ENCODE measurements at places on chromosomes 3 and 15.

- no peaks in the 10 kb centered on the region for H3K4me1 ChIP-seq
- no peak for DNase-seq
- no peak overlapping the region for H3K27ac ChIP-seq
- H3K4me3 ChIP-seq = no peak overlapping the region
- no peaks in the 10 kb centered on the region for H3K27me3 ChIP-seq
- no peaks in the 10 kb centered on the region for H3K36me3 ChIP-seq
Observed at GRCh38 chr3:170508839-170509238, 77.0 kb downstream of the SLC7A14 start.

DNA sequence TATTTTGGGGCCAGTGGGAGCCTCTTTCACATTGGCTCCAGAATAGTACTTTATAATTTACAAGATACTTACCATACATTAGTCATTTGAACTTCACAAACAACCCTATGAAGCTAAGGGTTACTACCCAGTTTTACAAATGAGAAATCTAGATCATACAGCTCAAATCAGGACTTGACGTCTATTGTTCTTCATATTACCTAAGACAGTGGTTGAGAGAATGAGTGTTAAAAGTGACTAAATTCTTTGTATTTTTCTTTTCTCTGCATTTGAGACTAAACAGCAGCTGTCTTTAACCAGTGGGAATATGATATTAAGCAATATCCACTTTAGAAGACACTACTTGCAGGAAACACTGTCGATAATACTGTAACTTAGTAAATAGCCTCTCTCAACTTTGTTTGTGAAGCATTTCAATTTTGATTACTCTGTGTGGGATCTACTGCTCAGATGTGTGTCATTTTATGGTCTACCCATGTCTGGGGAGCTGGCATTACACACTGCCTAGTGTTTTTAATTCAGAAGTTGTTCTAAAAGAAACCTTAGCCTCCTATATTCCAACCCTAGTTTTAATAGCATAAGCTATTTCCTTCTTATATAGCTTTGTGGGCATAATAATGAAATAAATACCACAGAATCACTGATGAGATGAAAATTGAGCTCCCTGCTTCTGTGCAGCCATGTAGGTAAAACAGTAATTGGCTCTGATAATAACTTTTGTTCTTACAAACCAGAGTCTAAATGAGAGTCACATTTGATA is 45.9 kb downstream of the IQCH start:
- no peak overlapping the region for H3K4me3 ChIP-seq
- H3K36me3 ChIP-seq = no peaks in the 10 kb centered on the region
- no peak for DNase-seq
- no peak overlapping the region for H3K27ac ChIP-seq
- no peaks in the 10 kb centered on the region for H3K4me1 ChIP-seq

DNA sequence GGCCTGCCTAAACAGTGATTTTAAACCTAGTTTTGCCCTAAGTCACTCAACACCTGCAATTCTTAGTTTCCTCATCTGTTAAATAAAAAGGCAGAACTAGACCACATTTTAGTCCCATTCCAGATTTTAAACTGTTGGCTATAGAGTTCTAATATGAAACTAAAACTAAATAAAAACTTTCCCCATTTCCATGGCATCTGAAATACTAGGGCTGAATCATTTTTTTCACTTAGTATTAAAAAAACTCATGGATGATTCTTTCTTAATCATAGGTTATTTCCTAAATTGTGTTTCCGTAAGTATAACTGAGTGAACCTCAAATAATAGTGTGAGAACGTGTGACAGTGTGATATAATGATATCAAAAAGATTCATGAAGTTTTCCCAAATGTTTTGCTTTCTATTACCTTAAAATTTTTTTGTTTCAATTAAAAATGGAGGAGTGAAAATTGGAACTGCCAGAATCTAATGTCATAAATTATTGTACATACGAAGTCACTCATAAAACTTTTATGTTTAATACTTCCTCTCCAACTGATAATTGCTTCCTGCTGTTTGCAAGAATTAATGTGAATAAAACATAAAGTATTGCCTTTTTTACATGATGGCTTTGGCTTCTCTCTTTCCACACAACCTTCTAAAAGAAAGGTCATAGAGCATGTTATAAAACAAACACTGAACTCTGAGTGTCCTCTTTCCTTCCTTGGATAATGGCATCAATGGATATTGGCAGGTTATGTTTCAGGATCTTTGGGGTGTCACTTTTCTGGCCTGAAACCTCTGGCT is 315.1 kb upstream of the MME start:
- no peak overlapping the region for H3K27ac ChIP-seq
- no peak overlapping the region for H3K4me3 ChIP-seq
- no peaks in the 10 kb centered on the region for H3K36me3 ChIP-seq

GRCh38 chr3:136802481-136802996 is 16.4 kb upstream of the SLC35G2 start:
- H3K4me3 ChIP-seq = no peak overlapping the region
- H3K27me3 ChIP-seq = no peaks in the 10 kb centered on the region
- no peaks in the 10 kb centered on the region for H3K36me3 ChIP-seq
- H3K4me1 ChIP-seq = no peaks in the 10 kb centered on the region
- no peak for DNase-seq

DNA sequence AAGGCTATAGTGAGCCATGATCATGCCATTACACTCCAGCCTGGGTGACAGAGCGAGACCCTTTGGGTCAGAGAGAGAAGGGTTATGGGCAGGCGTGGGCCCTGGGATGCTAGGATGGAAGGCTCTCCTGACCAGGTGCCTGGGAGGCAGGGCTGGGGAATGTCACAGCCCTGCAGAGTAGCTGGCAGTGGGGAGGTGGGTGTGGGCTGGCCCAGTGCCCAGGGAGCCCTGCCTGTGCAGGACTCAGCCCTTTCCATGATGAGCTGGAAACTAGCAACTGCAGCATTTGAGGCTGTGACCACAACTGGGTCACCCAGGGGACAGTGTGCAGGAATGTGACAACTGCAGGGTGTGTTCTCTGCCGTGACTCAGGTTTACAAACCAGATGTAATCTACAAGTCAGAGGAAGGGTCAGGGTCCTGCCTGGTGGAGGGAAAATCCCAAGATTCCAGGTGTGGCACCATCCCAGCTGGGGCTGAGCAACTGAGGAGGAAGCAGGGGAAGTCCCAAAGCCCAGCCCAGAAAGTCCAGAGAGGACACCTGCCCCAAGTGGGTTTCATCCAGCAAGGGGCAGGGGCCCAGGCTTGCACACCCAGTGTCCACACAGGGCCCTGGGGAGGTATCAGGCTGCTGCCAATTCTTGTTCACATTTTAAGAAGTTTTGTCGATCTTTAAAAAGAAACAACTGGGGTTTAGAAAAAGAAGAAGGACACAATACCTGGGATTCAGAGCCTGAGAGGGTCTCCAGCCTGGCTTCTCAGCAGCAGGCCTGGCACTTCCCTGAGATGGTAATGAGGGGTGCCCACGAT is 45.5 kb downstream of the SLC28A1 start:
- no peak for DNase-seq
- peaks cover 2% of the 10 kb centered on the region for H3K4me1 ChIP-seq
- no peaks in the 10 kb centered on the region for H3K36me3 ChIP-seq
